Liver (tissue), 10 donors: ENCODE measurements at places on chromosomes 2 and 18.

DNA sequence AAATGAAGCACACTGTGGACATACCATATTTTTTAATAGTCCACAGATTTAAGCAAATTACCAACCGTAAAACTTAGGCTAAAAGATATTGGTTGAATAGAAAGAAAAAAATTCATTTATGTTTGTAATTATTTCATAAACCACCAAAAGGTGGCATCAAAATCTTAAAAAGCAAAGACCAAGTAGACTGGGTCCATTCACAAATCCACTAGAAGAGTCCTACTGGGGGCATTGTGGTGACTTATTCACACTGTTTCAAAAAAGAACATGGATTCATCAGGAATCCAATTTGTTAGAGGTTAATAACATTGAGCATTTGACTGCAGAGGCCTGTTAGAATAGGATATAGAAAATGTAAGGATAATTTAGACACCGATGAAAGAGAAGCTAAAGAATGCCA lies 194.9 kb upstream of the KYNU start:
- no peaks in the 10 kb centered on the region for H3K36me3 ChIP-seq
- no peak for DNase-seq
- H3K27me3 ChIP-seq, result no peaks in the 10 kb centered on the region
- no peak overlapping the region for H3K27ac ChIP-seq
- H3K4me1 ChIP-seq, result peaks cover 8% of the 10 kb centered on the region
- no peak overlapping the region for H3K4me3 ChIP-seq

- H3K27ac ChIP-seq, result no peak overlapping the region
- no peak overlapping the region for H3K4me3 ChIP-seq
- no peaks in the 10 kb centered on the region for H3K36me3 ChIP-seq
- H3K4me1 ChIP-seq, result no peaks in the 10 kb centered on the region
- no peaks in the 10 kb centered on the region for H3K27me3 ChIP-seq
- DNase-seq, result no peak
Measured at GRCh38 chr2:974502-974901, 23.9 kb downstream of the SNTG2 start.

- DNase-seq, result no peak
- no peak overlapping the region for H3K27ac ChIP-seq
Measured at GRCh38 chr2:95018861-95019550, 6.5 kb upstream of the MAL start.

DNA sequence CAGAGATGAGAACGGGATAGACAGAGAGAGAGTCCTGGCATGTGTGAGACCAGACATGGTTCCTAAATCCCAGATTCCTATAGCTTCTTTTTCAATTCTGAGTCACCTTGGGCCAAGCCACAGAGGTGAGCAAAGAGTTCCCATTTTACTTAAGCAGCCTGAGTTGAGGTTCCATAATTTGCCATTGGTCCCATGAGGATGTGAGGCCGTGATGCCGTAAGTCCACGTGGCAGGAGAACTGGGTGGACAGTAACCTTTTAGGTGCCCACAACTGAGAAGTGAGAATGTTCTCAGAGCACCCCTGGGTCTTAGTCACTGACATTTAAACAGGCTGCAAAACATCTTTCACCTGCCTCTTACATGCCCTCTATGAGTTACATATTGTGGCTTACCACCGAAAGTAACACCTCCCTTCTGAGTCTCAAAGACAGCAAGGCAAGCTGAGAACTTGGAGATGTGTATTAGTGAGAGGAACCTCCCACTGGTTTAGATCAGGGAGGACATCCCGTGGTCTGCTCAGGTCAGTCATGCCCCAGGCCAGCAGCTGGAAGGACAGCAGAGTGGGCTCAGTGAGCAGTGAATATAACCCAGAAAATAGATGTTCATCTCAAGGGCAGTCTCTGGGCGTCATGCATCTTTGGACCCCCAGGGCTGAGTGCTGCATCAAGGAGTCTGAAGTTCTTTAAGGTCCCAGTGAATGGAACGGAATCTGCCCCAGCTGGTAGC lies 127.9 kb upstream of the LGALSL start:
- no peak overlapping the region for H3K4me3 ChIP-seq
- no peaks in the 10 kb centered on the region for H3K36me3 ChIP-seq
- H3K27me3 ChIP-seq, result no peaks in the 10 kb centered on the region
- peak; percentile 4 for DNase-seq
- peaks cover 1% of the 10 kb centered on the region for H3K4me1 ChIP-seq
- no peak overlapping the region for H3K27ac ChIP-seq

GRCh38 chr18:75592527-75592926 lies 165.0 kb upstream of the SMIM21 start:
- no peaks in the 10 kb centered on the region for H3K27me3 ChIP-seq
- no peak overlapping the region for H3K4me3 ChIP-seq
- no peaks in the 10 kb centered on the region for H3K36me3 ChIP-seq
- no peaks in the 10 kb centered on the region for H3K4me1 ChIP-seq
- no peak overlapping the region for H3K27ac ChIP-seq

DNA sequence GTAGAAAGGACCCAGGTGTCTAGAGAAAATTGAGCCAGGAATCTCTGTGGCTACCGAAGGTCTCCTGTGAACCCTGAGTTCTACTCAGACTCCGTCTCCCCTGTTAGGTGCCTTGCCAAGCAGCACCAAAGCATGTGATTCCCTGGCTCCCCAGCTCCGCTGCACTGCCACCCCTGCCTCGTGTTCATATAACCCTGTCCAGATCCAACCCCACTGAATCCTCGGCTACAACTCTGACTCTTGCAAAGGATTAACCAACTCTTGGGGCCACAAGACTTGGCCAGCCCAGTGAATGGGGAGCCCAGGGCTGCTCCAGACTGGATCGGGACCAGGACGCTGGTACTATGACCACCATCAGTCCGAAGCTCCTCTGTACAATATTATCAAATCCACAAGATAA lies 37.3 kb upstream of the ACAA2 start:
- H3K27me3 ChIP-seq, result no peaks in the 10 kb centered on the region
- H3K36me3 ChIP-seq, result no peaks in the 10 kb centered on the region
- H3K27ac ChIP-seq, result no peak overlapping the region
- no peak for DNase-seq
- H3K4me3 ChIP-seq, result no peak overlapping the region

DNA sequence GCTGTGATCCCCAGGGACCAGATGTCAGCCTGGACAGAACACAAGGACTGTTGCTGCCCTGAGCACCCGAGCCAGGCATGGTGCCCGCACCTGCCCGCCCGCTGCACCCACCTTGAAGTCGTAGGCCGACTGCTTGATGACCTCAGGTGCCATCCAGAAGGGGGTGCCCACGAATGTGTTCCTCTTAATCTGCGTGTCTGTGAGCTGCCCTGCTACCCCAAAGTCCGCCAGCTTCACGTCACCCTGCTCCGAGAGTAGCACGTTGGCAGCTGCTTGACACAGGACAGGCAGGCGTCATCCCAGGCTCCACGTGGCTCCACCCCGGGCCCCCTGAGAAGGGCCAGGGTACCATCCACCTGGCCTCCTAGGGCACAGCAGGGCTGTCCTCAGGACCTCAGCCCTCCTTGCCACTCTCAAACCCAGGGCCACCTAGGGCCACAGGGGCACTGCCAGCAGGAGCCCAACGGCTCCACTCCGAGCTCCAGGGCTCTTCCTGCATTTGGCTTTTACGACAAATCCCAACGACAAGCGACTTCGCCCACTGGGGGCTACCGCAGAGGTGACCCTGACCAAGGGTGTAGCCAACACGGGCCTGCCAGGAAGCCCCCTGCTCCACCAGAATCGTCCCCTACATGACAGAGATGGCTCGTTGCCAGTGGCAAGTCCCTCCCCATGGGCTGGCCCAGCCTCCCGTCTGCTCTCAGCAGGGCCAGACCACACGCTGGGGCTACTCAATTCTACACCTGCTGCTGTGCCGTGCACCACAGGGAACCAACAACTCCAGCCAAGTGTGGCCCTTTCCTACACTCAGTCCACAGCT lies 9.0 kb downstream of the STK25 start:
- peaks cover 9% of the 10 kb centered on the region for H3K36me3 ChIP-seq
- no peak overlapping the region for H3K27ac ChIP-seq
- no peaks in the 10 kb centered on the region for H3K4me1 ChIP-seq
- DNase-seq, result no peak

DNA sequence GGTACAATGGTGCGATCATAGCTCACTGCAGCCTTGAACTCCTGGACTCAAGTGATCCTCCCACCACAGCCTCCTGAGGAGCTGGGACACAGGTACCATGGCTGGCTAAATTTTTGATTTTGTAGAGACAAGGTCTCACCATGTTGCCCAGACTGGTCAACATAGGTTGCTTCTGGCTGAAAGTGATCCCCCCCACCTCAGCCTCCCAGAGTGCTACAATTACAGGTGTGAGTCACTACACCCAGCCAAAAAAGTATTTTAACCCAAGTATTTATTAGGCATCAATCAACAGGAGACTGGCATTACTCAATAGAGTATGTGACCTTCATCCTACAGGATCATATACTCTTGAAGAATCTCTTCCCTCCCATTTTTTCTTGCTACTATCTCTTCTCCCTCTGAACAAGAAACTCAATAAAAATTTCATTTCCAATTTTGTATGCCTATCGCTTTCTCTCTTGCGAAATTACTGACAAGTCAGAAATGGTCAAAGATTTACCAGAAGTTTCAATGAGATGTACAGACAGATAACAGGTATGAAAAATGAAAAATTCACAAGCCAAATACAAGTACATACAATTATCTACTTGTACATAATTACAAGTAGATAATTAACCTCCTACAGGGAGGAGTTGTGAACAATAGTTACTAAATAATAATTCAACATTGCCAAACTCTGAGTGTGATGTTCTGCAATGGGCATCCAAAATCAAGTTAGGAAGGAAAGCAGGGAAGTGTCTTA lies 34.9 kb upstream of the CCNT2 start:
- H3K36me3 ChIP-seq, result peaks cover 31% of the 10 kb centered on the region
- H3K4me1 ChIP-seq, result no peaks in the 10 kb centered on the region
- no peak for DNase-seq
- H3K27me3 ChIP-seq, result no peaks in the 10 kb centered on the region
- no peak overlapping the region for H3K4me3 ChIP-seq

- DNase-seq, result no peak
- H3K27ac ChIP-seq, result no peak overlapping the region
- H3K27me3 ChIP-seq, result no peaks in the 10 kb centered on the region
- H3K36me3 ChIP-seq, result no peaks in the 10 kb centered on the region
- H3K4me3 ChIP-seq, result no peak overlapping the region
Measured at GRCh38 chr2:149473521-149473920, 114.1 kb downstream of the MMADHC start.
